ENCODE measurements at places on chromosomes 12 and 14. TPM values are rescaled to one million over a fixed set of nuclear protein-coding genes. Genes with fewer than 3 reads are reported as not detected.

DNA sequence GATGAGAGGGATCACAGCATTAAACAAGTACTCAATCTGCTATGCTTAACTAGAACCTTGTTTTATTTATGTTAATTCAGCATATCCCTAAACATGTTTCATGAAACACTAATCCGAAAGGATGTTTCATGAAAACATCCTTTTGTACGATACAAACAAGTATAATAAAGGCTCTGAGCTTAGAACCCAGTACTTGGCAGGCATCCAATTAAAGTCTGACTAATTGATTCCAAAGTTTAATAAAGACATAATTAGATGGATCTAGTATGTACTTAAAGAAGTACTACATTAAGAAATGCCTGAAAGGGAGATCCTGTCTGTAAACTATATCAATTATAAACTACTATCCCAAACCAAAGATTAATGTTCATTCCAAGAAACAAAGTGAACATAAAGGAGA is 51.8 kb downstream of the SCAF11 start:
- DNase-seq = no peak
- H3K27me3 ChIP-seq = no peaks in the 10 kb centered on the region
- no peak overlapping the region for H3K4me3 ChIP-seq
- peaks cover 11% of the 10 kb centered on the region for H3K4me1 ChIP-seq

DNA sequence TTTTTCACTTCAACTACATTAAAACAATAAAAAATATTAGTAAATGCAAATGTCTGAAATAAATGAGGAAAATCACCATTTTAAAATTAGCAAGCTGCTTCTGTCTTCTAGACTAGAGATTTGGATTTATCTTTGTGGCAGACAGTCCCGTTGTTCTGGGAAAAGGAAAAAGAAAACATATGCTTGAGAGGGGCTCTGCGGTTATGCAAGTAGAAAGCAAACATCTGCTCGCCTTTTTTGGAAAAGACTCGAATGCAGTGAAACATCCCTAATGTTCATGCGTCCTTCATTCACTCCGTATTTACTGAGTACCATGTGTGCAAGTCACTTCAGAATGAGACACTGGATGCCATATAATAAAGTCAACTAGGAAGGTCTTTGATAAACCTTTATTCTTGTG is 44.9 kb downstream of the IFNG start:
- no peaks in the 10 kb centered on the region for H3K4me1 ChIP-seq
- no peak for DNase-seq
- peaks cover 24% of the 10 kb centered on the region for H3K27me3 ChIP-seq
- H3K36me3 ChIP-seq = no peaks in the 10 kb centered on the region
- no peak overlapping the region for H3K4me3 ChIP-seq

DNA sequence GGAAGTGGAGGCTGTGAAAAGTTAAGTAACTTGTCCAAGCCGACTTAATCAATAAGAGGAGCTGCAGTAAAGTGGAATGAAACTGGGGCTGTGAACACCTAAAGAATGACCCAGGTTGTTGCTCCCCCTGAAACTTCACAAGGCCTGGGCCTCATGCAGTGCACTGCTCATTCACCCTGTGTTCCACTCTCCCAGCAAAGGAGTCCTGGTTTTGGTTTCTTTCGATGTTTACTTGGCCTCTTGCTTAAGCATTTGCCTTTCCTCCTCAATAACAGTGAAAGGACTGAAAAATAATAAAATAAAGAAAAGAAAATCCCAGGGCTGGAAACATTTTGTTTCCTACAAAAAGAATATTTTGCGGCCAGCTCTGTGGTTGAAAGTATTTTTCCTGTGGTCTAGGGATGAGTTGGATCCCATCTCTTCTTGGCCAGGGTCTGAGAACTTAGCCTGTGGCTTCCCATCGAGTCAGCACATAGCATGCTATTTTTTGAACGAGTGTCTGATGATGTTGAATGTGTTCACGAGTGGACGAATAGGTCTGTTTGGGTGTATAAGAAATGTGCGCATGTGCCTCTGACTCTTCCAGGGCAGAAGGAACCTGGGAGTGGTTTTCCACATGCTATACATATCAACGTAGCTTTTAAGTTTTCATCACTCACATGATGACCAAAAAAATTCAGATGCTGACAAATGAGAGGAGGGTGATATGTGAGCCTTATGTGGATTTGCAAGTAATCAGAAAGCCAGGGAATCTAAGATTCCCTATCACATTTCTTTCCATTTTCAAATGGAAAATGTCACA is 349.8 kb downstream of the ZFP36L1 start:
- no peak for DNase-seq
- no peaks in the 10 kb centered on the region for H3K36me3 ChIP-seq
- no peaks in the 10 kb centered on the region for H3K27me3 ChIP-seq
- peaks cover 39% of the 10 kb centered on the region for H3K4me1 ChIP-seq

GRCh38 chr14:32074887-32075572 is 2.1 kb upstream of the ARHGAP5 start:
- no peak for DNase-seq
- H3K27me3 ChIP-seq = no peaks in the 10 kb centered on the region
- H3K36me3 ChIP-seq = no peaks in the 10 kb centered on the region
- H3K4me3 ChIP-seq = peak overlapping the region; percentile 96

- no peak for DNase-seq
- H3K4me1 ChIP-seq = no peaks in the 10 kb centered on the region
- no peak overlapping the region for H3K27ac ChIP-seq
- no peak overlapping the region for H3K4me3 ChIP-seq
- peaks cover 4% of the 10 kb centered on the region for H3K27me3 ChIP-seq
- H3K36me3 ChIP-seq = no peaks in the 10 kb centered on the region
These were observed 7.1 kb upstream of the LGMN start for GRCh38 chr14:92755495-92755894.

DNA sequence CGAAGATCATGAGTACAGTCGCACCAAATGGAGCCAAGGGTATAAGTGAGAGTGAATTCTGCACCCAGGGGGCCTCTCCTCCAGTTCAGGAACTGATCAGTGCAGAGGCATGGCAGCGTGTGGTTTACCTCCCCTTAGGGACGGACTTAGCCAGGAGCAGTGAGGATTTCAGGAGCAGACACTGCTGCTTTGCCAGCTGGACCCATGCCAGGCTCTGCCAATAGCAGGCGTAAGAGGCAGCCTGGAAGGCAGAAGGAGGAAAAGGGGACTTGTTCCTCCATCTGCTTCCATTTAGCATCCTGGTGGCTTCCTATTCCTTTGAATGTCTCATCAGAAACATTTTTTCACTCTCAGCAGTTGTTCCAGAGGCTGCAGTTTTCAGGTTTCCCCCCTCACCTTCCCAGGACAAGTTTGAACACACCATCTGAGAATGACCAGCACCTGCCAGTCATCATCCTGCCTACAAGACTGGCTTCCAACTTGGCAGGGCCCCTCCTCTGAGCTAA is 137.0 kb upstream of the LMNTD1 start:
- no peaks in the 10 kb centered on the region for H3K27me3 ChIP-seq
- no peak overlapping the region for H3K4me3 ChIP-seq
- peaks cover 39% of the 10 kb centered on the region for H3K4me1 ChIP-seq
- no peak for DNase-seq

DNA sequence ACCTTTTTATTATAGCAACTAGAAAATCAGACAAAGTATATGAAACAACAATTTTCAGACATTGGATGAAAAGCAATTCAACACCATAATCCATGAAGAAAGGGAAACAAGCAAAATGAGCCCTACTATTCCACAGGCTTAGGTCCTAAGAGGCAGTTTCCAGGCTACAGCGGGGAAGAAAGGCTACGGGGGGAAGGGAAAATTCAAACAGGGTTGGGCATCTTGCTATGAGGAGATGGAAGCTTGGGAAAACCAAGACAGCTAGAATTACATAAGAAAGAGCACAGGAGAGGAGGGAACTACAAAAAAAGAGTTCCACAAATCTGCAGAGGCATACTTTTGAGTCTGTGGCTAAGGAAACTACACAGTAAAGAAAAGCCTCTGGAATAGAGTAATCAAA is 356.0 kb upstream of the CLEC14A start:
- no peaks in the 10 kb centered on the region for H3K4me1 ChIP-seq
- H3K36me3 ChIP-seq = no peaks in the 10 kb centered on the region
- DNase-seq = no peak
- H3K27ac ChIP-seq = no peak overlapping the region
- H3K27me3 ChIP-seq = no peaks in the 10 kb centered on the region

GRCh38 chr12:15706010-15706676 is 83.0 kb downstream of the EPS8 start:
- peaks cover 86% of the 10 kb centered on the region for H3K4me1 ChIP-seq
- H3K36me3 ChIP-seq = peaks cover 32% of the 10 kb centered on the region
- no peak overlapping the region for H3K4me3 ChIP-seq
- no peaks in the 10 kb centered on the region for H3K27me3 ChIP-seq
- no peak for DNase-seq
- peak overlapping the region; percentile 50 for H3K27ac ChIP-seq

GRCh38 chr14:79516009-79516408 is 695.3 kb downstream of the DIO2 start:
- no peak for DNase-seq
- H3K27me3 ChIP-seq = no peaks in the 10 kb centered on the region
- H3K27ac ChIP-seq = no peak overlapping the region
- H3K36me3 ChIP-seq = no peaks in the 10 kb centered on the region
- H3K4me1 ChIP-seq = peaks cover 30% of the 10 kb centered on the region

DNA sequence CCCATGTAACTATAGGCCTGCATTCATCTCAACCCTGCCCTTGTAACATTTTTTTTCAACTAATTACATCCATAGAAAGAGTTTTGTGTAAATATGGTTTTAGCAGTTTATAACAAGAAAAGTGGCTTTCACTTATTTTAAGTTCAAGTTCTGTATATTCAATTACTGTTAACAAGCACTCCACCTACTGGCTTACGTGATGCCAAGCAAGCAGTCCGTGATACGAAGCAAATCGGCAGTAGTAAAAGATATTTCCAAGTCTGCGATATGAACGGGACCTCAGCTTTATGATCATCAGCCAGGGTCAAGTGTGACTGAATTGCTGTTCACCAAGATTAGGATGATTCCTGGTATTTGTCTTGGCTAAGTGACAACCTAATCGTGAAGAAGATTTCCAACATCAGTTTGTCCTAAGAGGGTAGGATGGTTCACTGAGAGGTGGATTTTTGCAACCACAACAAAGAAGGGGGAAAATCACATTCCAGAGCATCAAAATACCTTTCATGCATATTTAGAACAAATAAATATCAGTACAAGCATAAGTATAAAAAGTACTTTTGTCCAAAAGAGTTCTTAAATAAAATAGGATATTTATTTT is 456.2 kb downstream of the FOXG1 start:
- DNase-seq = no peak
- H3K4me1 ChIP-seq = no peaks in the 10 kb centered on the region
- H3K27ac ChIP-seq = no peak overlapping the region
- H3K27me3 ChIP-seq = peaks cover 10% of the 10 kb centered on the region
- H3K36me3 ChIP-seq = no peaks in the 10 kb centered on the region
- no peak overlapping the region for H3K4me3 ChIP-seq

- H3K27ac ChIP-seq = no peak overlapping the region
- H3K4me1 ChIP-seq = no peaks in the 10 kb centered on the region
- no peaks in the 10 kb centered on the region for H3K36me3 ChIP-seq
- no peak for DNase-seq
- H3K4me3 ChIP-seq = no peak overlapping the region
- no peaks in the 10 kb centered on the region for H3K27me3 ChIP-seq
These were observed 217.0 kb downstream of the KIF26A start for GRCh38 chr14:104355101-104356019.

GRCh38 chr12:28708918-28709371 is 440.1 kb upstream of the FAR2 start:
- peaks cover under 1% of the 10 kb centered on the region for H3K36me3 ChIP-seq
- no peak for DNase-seq
- no peaks in the 10 kb centered on the region for H3K27me3 ChIP-seq
- H3K27ac ChIP-seq = peak overlapping the region; percentile 79

GRCh38 chr12:99977550-99977949 is 7.2 kb downstream of the ANKS1B start:
- no peak overlapping the region for H3K4me3 ChIP-seq
- DNase-seq = no peak
- H3K36me3 ChIP-seq = no peaks in the 10 kb centered on the region
- H3K4me1 ChIP-seq = no peaks in the 10 kb centered on the region

GRCh38 chr12:110530511-110530910 is 28.4 kb downstream of the RAD9B start:
- H3K4me1 ChIP-seq = no peaks in the 10 kb centered on the region
- H3K27ac ChIP-seq = no peak overlapping the region
- H3K36me3 ChIP-seq = peaks cover 9% of the 10 kb centered on the region
- DNase-seq = no peak
- no peak overlapping the region for H3K4me3 ChIP-seq

DNA sequence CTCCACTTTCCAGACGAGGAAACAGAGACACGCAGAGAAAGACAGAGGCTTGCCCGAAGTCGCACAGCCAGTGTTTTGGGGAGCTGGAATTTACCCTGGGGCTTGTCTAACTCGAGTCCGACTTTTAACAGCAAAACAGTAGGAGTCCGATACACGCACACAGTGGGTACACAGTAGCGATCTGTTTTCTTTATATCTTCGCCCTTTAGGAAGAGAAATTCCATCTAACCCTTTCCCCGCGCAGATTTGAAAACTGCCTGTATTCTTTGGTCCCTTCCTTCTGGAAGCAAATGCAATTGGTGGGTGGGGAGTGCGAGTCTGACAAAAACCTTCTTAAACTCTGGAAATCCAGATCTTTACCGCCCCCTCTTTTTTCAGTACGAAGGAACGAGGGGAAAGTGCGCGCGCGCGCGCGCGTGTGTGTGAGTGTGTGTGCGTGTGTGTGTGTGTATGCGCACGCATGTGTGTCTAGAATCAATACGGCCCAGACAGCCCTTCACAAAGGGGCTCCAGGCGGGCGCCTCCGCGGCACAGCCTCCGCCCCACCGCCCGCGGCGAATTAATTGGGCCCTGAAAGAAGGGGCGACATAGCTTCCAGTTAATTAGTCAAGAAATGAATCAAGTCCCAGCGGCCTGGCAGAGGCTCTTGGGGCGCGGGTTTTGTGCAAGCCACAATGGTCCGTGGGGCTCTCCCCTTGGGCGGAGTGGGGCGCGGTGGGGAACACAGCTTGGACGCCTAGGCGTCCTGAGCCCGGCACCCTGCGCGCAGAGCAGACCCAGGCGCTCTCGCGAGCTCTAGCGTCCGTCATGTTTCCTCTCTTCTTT is 14.0 kb upstream of the TBX3 start:
- peaks cover 98% of the 10 kb centered on the region for H3K27me3 ChIP-seq
- no peak for DNase-seq
- no peak overlapping the region for H3K4me3 ChIP-seq
- no peaks in the 10 kb centered on the region for H3K36me3 ChIP-seq
- H3K4me1 ChIP-seq = peaks cover 7% of the 10 kb centered on the region

DNA sequence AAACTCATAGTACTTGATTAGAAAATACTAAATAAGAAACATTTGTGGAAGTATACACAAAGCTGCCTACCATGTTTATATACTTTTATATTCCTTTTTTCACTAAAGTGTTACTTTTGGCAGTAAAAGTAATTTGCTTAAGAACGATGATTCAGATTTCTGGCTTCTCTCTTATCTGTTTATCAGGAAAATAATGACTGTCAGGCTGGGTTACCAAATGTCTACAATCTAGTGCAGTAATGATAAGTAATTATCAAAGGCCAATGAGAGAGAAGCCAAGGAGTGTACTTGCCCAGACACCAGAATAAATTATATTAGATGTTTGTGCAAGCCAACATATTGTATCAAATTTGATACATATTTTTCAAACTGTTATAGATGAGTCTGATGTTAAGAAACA is 113.4 kb downstream of the RALGAPA1 start:
- DNase-seq = no peak
- H3K4me1 ChIP-seq = no peaks in the 10 kb centered on the region
- no peaks in the 10 kb centered on the region for H3K27me3 ChIP-seq
- H3K4me3 ChIP-seq = no peak overlapping the region
- no peak overlapping the region for H3K27ac ChIP-seq

Gene NEK9
- total RNA-seq = 117 TPM

Gene OR4K5
- total RNA-seq = not detected

Gene CLMN
- 5.4 TPM for total RNA-seq

Gene CCDC196
- total RNA-seq = not detected

Gene PTHLH
- 0.44 TPM for total RNA-seq

Gene PLA2G1B
- 1.2 TPM for total RNA-seq

Gene LRRC10
- not detected for total RNA-seq
